ENCODE measurements at places on chromosomes 5 and 9.
A peak's percentile ranks its signal among the peaks of the same experiment; 100 is the strongest.

- DNase-seq: no peak
Measured at GRCh38 chr5:168086104-168086610, 205.3 kb upstream of the WWC1 start.

DNA sequence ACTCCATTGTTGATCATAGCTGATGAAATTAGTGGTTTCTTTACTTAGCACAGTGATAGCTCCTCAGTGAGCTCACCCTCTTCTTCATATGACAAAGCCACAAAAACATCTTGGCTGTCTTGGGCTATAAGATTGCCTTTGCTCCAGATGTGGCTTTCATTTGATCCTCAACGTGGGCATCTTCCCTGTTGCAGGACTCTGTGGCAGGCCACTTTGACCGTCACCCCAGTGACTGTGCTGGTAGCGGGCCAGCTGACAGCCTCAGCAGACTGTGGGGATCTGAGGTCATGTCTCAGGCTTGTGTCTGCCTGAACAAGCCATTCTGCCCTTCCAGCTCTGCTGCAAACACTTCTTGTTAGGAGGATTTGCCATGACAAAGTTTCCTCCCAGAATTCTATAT is 422.2 kb downstream of the NR2F1-AS1 start:
- no peak for DNase-seq

- peak; percentile 74 for DNase-seq
Measured at GRCh38 chr5:140042643-140043507, at the start of gene NRG2. TSS of gene NRG2 (minus strand) at chr5:140043299.

GRCh38 chr5:32172923-32173266 is 1.2 kb downstream of the GOLPH3 start:
- no peak for DNase-seq

- DNase-seq: no peak
Measured at GRCh38 chr9:92397853-92398252, 6.5 kb downstream of the OGN start.

DNA sequence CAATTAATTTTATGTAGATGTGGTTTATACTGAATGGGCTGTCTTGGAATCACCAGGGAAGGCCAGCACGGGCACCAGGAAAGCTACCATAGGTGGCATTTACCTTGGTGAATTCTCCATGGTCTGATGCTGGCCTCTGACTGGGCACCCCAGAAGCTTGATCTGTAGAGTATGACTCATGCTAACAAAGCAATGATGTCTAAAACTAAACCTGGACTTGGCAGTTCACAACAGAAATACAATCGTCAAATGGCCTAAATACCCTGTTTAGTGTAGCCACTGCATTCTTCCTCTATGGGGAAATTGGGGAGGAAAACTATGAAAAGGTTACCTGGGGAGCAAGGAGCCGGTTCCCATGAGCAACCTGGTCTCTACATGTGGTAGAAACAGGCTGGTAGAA is 98.0 kb downstream of the ATPSCKMT start:
- no peak for DNase-seq

Measured in KBM-7 (cell line).